ENCODE measurements at places on chromosomes 12 and 14.
A peak's percentile ranks its signal among the peaks of the same experiment; 100 is the strongest.

DNA sequence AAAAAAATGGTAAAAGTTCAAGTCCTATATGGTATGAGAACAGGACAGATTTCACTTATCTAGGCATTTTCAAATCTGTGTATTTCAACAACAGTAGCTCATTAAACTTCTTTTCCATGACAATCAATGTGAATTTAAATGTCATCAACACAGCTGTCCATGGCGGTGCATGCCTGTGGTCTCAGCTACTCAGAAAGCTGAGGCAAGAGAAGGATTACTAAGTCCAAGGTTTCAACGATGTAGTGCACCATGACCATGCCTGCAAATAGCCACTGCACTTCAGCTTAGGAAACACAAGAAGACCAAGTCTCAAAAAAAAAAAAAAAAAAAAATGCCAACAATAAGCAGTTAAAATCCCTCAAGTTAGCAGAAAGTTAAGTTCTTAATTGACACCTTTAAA lies 214.6 kb downstream of the C12orf50 start:
- no peak for DNase-seq

- no peak for DNase-seq
Observed at GRCh38 chr14:22151121-22151520, 437.9 kb downstream of the DAD1 start.

- DNase-seq, result no peak
Observed at GRCh38 chr12:98399532-98399931, 115.9 kb upstream of the TMPO start.

- no peak for DNase-seq
Observed at GRCh38 chr14:75636100-75636692, 24.5 kb downstream of the ERG28 start.

GRCh38 chr14:32072676-32073075 lies 4.4 kb upstream of the ARHGAP5 start:
- no peak for DNase-seq

DNA sequence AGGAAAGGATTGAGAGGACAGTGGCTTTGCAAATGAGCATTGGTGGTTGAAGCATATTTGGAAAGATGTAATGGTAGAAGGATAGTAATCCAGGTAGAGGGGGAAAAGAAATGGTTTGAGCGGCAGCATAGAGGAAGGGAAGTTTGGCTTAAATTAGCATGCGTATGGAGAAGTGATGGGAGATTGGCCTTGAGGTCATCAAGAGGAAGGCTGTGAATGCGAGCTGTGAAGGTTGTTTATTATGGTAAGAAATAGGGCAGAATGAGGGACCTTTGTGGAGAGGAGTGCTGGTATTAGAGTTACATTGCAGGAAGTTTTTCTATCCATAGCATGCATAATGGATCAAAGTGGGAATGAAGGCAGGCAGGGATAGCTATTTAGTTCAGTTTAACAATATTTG lies 162.1 kb downstream of the TMTC2 start:
- no peak for DNase-seq

DNA sequence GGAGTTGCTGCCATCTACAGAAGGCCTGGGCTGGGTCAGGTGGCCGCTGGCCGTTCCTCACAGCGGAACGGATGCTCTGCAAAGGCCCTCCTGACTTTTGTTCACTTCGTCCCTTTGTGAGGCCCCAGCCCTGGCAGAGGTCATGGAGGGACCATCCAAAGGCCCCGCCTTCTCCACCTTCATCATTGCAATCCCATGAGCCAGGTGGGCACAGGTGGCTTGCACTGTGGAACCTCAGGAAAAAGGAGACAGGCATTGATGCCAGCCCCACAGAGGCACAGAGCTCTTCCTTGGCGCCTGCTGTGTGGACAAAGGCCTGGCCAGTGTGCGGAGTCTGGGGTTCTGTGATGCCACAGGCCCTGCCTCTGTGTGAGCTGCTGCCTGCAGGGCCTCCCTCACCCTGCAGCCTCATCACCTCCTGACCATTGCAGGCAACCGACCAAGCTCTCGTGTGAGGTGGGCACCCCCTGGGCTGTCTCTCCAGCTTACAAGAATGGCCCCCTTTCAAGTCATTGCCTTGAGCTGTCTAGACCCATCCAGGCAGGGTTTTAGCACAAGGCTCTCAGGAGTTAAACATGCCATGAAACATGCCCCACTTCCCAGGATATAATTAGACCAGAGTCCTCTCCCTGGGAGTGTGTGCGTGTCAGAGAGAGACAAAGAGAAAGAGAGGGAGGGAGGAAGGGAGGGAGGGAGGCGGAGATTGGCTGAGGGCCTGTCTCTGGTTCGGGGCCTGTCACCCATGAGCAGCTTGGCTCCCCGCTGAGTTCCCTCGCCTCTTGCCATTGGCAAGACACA lies 19.3 kb downstream of the NFKBIA start:
- peak; percentile 84 for DNase-seq

GRCh38 chr12:69648476-69648875 lies 37.8 kb upstream of the LRRC10 start:
- no peak for DNase-seq

GRCh38 chr12:33587784-33588712 lies 148.4 kb upstream of the SYT10 start:
- no peak for DNase-seq

DNA sequence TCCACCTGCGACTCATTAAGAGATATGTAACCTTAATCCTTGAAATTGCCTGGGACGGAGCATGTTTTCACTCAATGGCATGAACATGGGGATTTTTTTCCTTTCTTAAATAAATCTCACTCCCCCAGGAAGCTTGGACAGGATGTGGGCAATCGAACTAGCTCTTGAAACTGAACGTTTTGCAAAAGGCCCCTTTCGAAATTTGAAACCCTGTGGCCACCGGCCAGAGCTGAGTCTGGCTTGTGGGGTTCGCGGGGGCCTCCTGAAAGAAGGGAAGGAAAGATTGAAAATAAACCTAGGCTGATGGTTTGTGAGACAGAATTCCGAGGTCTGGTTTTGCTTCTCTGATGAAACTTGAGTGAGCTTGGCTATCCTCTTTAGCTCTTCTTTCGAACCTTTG lies 101.4 kb upstream of the RTL1 start:
- peak; percentile 0 for DNase-seq

DNA sequence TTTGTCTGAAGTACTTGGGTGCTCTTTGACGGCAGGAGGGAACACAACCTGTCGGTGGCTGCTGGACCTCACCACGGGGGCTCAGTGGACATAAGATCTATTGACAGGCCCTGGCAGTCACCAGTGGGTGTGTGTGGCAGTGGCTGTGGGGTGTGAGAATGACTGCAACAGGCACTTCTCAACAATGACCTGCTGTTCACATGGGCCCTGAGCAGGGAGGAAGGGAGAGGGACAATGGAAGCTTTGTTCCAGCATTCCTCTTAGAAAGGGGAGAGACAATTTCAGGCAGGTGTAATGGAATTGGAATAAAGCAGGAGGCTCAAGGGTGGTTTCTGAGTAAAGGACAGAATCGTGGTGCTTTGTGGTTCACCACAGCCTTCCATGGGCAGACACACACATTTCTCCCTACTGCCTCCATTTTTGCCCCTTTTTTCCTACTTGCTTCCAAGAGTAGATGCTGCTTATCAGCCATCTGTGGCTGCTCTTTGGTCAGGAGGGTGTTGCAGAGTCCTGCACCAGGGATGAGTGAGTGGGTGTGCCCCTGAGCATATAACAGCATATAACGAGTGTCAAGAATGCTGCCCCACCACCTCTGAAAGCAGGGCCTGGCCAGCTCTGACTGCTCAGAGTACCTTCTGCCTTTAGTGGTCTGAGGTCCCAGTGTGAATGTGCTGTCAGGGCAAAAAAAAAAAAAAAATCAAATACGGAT lies 267.7 kb downstream of the RASSF9 start:
- no peak for DNase-seq

DNA sequence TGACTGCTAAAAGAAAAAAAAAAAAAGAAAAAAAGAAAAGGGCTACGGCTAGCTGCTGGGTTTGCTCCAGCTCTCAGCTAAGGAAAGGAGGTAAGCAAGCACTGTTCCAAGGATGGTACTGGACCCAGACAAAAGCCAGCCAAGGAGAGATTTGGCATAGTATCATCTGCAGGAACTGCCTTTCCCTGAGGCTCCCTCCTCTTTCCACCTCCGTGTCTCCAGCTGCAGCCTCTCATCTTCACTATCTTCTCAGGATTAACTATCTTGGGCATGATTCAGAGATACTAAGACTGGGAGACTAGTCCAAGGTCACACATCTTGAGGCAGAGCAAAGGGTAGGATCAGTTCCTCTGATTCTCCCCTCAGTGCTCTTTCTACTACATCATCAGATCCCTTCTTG lies 6.0 kb downstream of the KITLG start:
- no peak for DNase-seq

GRCh38 chr12:46197883-46198282 lies 71.0 kb downstream of the SLC38A1 start:
- no peak for DNase-seq

Measured in NCI-H1092 (cell line).